ENCODE measurements at places on chromosomes 5 and 9.
A peak's percentile ranks its signal among the peaks of the same experiment; 100 is the strongest.

DNA sequence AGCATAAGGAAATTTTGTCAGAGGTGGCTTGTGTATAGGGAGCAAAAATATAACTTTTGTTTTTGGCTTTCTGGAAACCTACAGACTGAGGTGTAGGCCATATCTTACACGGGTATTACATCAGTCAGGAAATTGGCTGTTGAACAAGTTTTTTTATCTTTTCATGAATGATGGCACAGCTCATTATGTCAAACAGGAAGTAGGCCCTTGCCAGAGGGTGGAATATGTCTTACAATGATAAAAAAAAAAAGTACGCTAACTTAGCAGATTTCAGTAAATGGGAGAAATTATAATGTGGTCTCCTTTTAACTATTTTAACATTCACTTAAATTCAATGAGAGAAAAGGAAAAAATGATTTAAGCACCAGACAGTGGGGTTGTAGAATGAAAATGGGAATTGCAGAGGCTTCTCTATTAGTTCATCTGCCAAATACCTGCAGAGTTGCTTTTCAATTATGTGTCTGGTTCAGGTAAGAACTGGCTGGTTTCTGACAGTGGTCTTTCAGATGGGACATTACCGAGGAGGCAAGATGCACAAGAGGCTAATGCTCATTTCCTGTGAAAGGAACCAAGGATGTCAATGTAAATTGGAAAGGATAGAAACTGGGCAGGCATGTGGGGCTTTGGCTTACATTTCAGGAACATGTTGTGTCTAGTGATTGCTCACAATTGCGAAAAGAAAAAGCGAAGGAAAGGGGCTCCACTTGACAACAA is 169.9 kb downstream of the NNT start:
- DNase-seq, result peak; percentile 84

GRCh38 chr9:37761511-37761910 is 7.9 kb downstream of the TRMT10B start:
- peak; percentile 73 for DNase-seq

- DNase-seq, result no peak
Observed at GRCh38 chr9:112086627-112087026, 88.5 kb downstream of the SUSD1 start.

DNA sequence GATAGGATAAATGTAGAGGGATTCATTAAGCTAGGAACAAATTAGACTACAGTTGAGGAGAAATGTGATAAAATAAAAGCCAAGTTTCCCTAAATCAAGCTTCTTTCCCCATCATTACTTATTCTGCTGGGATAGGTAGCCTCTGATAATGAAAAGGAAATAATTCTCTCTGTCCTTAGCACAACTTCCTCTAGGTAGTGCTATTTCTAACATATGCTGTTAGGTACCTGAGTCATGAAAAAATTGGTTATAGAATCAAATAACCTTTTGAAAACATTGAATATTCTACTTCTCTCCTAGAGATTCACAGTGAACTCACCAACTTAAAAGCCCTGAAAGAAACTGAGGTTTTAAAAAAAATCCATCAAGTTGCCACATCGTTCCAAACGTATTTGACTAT is 1793.1 kb downstream of the EFNA5 start:
- no peak for DNase-seq

- DNase-seq, result peak; percentile 38
Observed at GRCh38 chr9:18720691-18721090, 246.7 kb downstream of the ADAMTSL1 start.

DNA sequence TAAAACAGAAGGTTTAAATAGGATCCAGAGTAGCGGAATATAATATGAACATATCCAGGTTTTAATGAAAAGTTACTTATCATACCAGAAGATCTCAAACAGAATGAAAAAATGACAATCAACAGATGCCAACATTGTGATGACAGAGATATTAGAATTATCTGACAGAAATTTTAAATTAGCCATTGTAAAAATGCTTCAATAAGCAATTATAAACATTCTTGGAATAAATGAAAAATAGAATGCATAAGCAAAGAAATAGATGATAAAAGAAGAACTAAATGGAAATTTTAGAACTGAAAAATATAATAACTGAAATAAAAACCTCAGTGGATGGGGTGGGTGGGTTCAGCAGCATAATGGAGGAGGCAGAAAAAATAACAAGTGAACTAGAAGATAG is 37.2 kb downstream of the ZMAT2 start:
- no peak for DNase-seq

DNA sequence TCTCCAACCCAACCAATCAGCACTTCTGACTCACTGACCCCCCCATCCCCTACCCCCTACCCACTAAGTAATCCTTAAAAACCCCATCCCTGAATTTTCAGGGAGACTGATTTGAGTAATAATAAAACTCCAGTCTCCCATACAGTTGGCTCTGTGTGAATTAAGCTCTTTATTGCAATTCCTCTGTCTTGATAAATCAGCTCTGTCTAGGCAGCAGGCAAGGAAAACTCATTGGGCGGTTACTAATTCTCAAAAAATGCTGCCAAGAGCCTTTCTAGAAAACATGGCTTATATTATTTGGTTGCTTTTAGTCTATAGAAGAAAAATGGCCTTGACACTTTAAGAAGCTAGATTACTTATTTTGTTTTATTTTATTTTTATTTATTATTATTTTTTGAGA is 131.7 kb downstream of the SUSD1 start:
- DNase-seq, result peak; percentile 77

DNA sequence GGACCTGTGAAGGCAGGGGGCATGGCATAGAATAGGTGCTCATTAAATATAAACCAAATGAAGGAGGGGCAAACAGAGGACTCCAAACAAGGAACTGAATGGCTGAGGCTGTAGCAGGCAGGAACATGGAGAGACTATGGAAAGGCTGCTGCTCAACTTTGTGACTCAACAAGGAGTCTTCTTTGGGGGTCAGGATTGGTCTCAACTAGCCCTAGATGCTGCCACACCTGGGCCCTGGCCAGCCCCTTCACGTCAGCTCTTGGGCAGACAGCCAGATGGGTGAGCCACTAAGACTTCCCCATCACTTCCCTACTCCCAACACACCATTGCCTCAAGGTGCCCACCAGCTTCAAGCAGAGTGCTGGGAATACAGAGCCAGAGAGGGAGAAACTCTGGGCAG is 11.0 kb downstream of the RPP25L start:
- DNase-seq, result no peak

DNA sequence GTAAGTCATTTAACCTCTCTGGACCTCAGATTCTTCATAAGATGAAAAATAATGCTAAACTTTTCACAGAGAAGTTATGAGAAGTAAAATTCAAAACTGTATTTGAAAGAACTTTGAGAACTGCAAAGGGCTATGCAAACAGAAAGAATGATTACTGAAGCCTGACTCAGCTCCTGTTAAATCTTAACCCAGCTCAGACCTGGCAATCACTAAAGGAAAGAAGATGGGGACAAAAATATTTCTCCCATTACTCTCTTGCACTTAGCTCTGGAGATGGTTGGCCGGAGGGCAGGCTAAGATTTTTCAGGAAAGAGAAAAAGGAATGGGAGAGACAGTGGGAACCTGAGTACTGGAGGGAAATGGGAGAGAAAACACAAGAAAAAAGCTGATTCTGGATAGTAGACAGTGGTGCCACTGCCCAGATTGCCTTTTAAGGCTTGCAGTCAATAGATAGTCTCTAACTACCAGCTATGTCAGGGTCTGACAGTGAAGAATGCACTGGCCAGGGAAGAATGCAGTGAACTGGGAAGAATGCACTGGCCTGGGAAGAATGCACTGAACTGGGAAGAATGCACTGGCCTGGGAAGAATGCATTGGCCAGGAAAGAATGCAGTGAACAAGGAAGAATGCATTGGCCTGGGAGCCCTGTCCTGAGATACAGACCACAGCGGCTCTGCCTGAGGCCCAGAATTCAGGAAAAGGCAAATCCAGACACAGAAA is 25.2 kb upstream of the CEMIP2 start:
- DNase-seq, result peak; percentile 90

DNA sequence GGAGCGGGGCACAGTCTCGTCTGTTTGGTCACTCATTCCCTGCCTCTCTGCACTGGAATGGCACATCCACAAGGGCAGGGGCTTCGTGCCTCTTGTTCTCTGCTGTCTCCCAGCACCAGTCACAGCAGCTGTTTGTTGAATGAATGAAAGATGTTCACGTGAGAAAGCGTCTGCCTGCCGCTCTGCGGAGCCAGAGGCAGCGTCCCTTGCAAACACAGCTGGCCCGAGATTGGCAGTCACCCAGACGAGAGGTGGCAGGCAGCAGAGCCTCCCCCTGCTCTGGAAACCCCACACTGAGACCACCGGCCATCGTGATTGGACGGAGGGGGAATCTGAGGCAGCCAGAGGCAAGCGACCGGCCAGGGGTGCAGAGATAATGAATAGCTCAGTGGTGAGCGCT is 6.0 kb upstream of the FAM163B start:
- no peak for DNase-seq

DNA sequence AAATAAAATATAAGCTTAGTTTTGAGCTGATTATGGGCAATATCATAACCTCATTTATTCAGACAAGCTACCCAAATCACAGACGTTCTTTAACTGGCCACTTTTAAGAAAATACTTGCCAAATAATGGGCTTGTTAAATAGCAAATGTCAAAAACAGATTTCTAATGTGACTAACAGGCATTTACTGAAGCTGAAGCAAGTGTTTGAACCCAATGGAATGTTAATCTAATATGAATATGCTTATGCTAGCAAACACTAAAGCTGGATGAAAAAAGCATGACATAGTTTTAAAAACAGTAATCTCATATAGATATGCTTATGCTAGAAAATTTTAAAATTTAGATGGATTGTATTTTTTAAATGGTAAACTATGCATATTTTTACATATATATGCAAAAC is 411.6 kb upstream of the PTGER4 start:
- no peak for DNase-seq

DNA sequence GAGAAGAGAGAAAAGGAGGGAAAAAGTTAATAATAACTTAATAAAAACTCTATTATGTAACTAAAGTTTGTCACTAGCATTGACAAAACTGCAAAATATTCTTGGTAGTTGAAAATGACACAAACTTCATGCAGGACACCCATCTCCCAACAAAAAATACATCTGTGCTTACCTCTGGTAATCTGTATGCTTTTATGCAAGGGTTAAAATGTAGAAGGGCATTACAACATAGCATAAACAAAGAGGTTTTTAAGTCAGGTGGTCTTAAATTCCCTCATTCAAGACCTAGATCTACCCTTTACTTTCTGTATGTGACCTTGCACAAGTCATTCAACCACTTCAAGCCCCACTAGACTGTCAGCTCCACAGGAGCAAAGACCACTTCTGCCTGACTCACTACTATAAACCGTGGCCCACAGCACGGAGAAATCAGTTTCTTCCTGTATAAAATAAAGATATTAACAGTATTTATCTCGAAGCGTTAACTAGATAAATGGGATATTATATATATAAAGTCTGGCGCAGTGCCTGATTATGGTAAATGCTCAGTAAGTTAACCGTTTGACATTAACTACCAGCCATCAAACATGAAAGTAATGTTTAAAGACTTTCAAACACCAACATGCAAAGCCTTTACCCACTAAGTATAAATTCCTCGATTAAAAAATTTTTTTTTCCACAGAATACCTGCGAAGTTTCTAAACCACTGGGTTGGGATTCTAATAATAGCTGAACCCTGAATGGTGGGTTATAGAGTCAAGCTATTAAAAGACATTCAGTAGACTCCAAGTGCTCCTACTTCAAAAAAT is 2.0 kb downstream of the FBXL17 start:
- DNase-seq, result no peak

DNA sequence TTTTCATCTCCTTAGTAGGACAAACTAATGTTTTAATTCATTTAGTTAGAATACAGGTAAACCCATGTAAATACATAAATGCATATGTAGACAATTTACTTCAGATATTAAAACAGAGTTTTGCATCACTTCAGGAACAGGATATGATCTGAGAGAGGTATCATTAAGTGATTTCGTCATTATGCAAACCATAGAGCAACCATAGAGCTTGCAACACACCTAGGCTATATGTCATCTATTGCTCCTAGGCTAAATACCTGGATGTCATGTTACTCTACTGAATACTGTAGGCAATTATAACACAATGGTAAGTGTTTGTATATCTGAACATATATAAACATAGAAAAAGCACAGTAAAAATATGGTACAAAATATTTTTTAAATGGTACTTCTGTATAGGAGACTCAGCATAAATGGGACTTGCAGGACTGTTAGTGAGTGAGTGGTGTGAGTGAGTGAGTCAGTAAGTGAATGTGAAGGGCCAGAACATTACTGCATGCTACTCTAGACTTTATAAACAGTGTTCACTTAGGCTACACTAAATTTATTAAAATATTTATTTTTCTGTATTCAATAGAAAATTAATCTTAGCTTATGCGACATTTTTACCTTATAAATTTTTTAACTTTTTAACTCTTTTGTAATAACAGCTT is 1377.5 kb upstream of the CDH9 start:
- no peak for DNase-seq

DNA sequence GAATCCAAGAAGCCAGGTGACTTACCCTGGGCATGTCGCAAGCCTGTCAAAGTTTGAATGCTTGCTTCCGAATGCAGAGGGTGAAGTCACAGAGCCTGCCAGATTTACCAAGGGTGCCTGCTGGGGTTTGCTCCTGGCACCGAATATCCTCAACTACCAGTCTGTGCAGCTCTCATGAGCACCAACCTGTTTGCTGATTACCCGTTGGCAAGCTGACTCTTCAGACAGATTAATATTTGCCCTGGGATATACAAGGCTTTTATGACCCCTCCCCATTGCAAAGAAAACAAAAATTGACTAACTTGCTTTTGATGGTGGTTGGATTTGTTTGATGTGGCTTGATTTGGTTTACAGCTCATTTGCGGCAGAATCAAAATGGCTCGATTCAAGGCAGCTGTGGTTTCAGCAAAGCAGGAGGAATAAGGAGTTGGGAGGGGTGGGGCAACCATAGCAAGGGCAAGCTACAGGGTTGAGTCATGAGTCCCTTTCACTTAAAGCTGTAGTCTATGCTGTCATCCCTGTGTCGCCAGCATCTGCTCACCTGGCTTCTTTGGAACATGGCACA is 82.3 kb upstream of the AGXT2 start:
- DNase-seq, result peak; percentile 70

GRCh38 chr5:118921866-118922265 is 66.5 kb downstream of the DTWD2 start:
- peak; percentile 11 for DNase-seq

- DNase-seq, result no peak
Observed at GRCh38 chr5:9467199-9468059, 78.4 kb downstream of the SEMA5A start.

- DNase-seq, result peak; percentile 71
Observed at GRCh38 chr9:37929441-37929895, 25.5 kb upstream of the SLC25A51 start.

DNA sequence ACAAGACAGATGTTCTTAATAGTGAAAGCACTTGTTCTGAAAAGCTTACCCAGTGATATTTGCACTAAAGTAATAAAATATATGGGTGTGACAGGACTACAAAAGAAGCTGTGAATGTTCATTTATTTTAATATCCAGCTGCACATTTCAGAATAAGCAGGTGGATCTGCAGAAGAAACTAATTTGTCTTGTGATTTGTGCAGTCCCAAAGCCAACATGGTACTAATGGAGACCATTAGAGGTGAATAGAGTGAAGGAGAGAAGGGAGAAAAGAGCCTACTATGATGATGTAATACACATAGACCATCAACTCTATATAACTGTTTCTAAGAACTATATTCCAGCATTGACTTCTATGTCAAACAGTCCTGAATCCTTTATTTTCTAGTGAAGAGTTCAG is 362.8 kb downstream of the ISL1 start:
- DNase-seq, result no peak

Measured in fibroblast of skin of abdomen (primary cell).